ENCODE measurements at places on chromosomes 6 and 20. TPM values are rescaled to one million over a fixed set of nuclear protein-coding genes. Genes with fewer than 3 reads are reported as not detected.

- peak; percentile 49 for DNase-seq
These were observed 49.5 kb downstream of the TOX2 start for GRCh38 chr20:43963872-43964791.

DNA sequence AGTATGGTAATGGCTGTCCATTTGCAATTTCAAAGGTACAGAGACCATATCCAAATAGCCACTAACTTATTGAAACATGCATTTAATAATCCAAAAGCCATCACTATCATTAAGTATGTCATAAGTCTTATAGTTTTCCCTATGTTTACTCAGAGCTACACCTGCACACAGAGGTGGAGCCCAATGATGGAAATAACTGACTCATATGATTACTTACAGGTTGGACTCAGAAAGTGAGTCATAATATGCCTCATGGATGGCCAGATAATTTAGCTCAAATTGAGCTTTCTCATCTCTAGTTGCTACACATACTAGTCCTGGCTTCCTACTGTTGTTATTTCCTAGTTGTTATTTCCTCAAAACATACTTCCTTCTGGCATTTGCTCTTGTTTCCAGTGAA lies 104.4 kb upstream of the KHDRBS2 start:
- no peak for DNase-seq

GRCh38 chr6:143374014-143374413 lies 76.5 kb downstream of the ADAT2 start:
- no peak for DNase-seq

- no peak for DNase-seq
These were observed at the start of gene TNF for GRCh38 chr6:31575335-31575901. TSS of gene TNF (plus strand) at chr6:31575565. CDS start at chr6:31575742, 177 bp downstream.

GRCh38 chr20:10539818-10540553 lies 104.9 kb downstream of the SLX4IP start:
- no peak for DNase-seq

GRCh38 chr6:85936916-85937315 lies 294.2 kb upstream of the SYNCRIP start:
- no peak for DNase-seq

- DNase-seq: no peak
These were observed 33.3 kb downstream of the THBS2 start for GRCh38 chr6:169220068-169220964.

VGLL2 gene
- not detected for total RNA-seq

SCRT2 gene
- total RNA-seq: not detected

CHRNA4 gene
- not detected for total RNA-seq

FOXC1 gene
- total RNA-seq: 1.3 TPM

CSTF1 gene
- 105 TPM for total RNA-seq
